GM12892 (cell line): ENCODE measurements at places on chromosomes 4 and X.

GRCh38 chr4:163484906-163485305 is 9.6 kb upstream of the TMA16 start:
- no peak for DNase-seq

DNA sequence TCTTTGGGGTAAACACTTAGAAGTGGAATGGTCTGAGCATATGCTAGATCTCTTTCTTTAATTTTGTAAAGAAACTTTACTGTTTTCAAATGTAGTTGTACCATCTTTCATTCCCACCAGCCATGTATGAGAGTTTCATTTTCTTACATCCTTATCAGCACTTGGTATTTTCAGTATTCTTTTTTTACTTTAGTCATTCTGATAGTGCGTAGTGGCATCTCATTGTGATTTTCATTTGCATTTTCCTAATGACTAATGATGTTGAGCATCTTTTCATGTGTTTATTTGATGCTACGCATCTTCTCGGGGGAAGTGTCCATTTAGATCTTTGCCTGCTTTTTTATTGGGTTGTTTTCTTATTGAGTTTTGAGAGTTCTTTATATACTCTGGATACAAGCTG is 71.3 kb upstream of the PRPS1 start:
- DNase-seq: no peak

- DNase-seq: no peak
Measured at GRCh38 chrX:63708801-63709200, 76.2 kb downstream of the ARHGEF9 start.

GRCh38 chr4:140641789-140642439 is 73.2 kb upstream of the UCP1 start:
- DNase-seq: no peak

- DNase-seq: no peak
Measured at GRCh38 chr4:108586778-108587177, 33.6 kb upstream of the RPL34 start.
